ENCODE measurements at places on chromosomes 1 and 21.

- no peak for DNase-seq
Measured at GRCh38 chr1:175656416-175656815, 87.0 kb downstream of the TNR start.

DNA sequence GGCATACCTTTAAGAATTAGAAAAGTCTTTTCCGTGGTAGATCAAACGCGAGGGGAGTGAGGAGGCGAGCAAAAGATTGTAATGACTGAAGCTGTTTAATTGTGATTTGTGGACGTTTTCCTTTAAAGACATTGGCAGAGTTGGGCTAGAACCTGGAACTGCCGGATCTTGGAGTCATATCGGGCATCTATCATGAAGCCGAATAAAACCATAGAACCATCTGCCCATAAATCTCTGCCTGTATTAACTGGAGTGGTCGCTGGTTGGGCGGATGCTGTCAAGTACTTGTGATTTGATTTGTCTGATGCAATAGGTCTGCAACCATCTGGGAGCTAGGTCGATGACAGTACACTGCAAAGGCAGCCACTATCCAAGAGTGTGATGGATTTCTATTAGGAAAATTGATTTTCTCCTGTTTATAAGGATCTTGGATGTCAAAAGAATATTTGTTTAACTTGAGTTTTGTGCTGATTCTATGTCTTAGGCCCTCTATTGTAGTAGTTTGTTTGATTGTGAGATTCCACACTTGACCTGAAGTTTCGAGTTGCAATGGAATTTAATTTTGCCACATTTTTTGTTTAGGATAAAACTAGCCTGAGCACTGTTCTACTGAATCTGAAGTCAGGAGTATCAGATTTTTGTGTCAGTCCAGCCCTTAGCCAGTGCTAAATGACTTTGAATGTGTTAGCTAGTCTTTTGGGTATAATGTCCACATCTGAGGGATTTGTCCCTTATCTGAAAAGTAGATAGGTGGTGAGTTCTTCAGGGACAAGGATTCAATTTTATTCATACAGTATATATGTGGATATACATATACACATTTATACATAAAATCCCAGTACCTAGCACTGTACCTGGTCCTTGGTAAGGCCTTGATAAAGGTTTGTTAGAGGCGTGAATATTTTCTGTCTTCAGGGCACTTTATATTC lies 1.2 kb downstream of the SARS1 start:
- peak; percentile 42 for DNase-seq

GRCh38 chr1:168086438-168086837 lies 50.3 kb downstream of the GPR161 start:
- DNase-seq = no peak

- no peak for DNase-seq
Measured at GRCh38 chr1:170351366-170351946, 180.5 kb upstream of the GORAB start.

DNA sequence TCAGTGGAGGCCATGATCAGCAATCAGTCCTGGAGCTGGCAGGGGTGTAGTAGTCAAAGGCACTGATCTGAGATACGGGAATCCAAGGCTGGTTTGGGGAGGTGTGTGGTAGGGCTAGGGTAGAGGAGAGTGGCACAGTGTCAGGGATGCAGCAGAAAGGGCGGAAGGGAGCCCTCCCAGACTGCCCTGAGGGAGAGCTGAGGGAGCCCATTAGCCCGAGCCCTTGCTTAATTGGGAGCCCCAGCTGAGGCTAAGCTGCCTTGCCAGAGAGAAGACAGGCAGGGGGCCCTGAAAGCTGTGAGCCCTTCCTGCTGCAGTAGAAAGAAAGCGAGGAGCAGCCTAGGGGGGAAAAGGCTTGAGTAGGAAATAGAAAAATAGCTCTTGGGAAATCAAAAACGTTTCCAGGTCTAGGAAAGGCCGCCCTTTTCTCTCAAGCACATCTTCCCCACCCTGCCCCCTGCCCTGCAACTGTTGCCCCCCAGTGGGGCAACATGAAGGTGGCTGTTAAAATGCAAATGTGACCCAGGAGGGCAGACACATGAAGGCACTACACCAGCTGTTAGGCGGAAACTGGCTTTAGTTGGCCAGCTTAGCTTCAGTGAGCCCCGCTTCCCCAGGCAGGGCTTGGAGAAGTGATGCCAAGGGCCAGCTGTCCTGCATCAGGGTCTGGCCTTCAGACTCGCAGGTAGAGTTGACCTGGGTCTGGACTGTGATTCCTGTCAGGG lies 106.2 kb downstream of the UCK2 start:
- DNase-seq = no peak

DNA sequence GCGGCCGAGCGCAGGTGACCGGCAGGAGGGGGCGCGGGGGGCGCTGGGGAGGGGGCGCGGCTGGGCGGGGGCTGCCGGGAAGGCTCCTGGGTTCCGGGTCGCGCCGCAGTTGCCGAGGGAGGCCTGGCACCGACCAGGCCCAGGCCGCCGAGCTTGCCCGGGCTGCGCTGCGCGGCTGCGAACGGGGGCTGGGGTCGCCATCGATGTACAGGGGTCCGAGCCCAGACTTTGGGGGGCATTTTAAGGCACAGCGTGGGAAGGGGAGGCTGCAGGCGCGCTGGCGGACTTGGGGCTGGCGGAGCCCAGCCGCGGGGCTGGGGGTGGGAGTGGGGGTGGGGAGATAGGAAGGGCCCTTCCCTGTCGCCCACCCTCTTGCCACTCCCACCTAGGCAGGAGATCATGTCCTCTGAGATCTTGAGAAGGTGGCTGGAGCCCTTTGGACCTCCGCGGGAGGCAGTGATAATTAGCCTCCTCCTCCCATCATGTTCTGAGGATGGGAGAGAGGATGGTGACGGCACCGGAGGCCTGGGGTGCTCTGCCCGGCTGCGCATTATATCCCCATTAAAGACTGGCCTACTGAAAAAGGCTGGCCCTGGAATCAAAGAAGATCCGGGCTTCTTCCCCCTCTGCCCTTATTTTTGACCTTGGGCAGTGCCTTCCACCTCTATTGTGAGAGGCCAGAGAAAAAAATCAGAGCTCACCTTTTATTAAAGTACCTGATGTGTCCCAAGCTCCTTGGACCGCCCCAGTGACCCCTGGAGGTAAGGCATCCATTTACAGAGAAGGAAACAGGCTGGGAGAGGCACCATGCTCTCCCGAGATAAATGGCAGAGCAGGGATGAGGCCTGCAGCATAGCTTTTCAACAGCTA lies 497 bp downstream of the FBXO44 start:
- no peak for DNase-seq

GRCh38 chr21:15520811-15521643 lies 208.8 kb upstream of the USP25 start:
- DNase-seq = no peak

DNA sequence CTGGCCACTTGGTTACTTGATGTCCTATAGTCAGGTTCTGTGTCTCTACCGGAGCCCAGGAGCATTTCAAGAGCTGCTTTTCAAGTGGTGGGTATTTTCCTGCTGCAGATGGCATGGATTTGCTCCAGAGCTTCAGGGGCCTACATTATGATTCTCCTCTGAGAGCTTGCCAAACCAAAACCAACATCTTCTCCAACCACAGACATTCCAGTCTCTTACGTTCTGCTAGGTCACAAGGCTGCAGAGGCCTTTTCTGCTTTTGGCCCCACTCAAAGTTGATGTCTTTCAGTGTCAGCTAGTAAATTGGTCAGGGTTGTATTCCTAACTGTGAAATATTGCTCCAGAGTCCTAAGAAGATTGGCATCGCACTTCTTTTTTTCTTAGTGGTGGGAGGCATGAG lies 14.7 kb upstream of the AQP10 start:
- DNase-seq = no peak

GRCh38 chr1:4004635-4005430 lies 104.8 kb upstream of the C1orf174 start:
- DNase-seq = no peak

DNA sequence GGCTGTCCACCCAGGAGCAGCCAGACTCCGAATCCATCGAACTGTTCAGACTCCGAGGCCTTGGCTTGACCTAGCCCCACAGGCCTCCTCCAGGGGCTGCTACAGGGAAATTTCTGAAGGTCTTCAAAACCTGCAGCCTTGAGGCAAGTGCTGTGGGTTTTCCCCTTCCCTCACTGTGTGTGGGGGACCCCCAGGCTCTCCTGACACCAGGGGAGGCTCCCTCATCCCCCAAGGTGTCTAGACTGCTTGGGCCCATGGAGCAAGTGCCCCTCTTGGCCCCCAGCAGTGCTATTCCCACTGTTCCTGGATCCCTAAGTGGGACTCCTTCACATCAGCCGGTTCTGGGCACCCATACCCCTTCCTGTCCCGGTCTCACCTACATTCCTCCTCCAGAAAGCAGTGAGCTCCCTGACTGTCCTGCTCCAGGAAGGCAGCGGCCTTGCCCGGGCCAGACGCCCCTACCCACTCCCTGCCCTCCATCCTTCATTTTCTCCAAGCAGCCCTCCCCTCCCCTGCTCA lies 814 bp downstream of the PAQR7 start:
- DNase-seq = no peak

- peak; percentile 77 for DNase-seq
Measured at GRCh38 chr1:98388441-98388840, 273.1 kb upstream of the SNX7 start.

DNA sequence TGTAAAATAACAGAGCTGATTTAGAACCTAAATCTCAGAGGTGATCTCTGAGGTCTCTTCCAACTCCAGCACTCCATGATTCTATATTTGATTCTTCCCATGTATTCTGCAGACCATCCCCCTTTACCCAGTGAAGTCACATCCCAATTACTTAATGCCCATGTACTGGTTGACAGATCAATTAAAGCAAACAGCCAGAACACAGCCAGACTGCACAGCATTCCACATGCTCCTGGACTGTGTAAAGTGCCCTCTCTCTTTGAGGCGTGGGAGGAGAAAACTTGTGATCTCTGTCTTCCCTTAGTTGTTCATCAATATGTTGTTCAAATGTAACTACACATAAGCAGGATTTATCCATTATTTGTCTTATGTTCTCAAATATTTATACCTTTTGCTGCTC lies 18.1 kb downstream of the NOS1AP start:
- DNase-seq = no peak

DNA sequence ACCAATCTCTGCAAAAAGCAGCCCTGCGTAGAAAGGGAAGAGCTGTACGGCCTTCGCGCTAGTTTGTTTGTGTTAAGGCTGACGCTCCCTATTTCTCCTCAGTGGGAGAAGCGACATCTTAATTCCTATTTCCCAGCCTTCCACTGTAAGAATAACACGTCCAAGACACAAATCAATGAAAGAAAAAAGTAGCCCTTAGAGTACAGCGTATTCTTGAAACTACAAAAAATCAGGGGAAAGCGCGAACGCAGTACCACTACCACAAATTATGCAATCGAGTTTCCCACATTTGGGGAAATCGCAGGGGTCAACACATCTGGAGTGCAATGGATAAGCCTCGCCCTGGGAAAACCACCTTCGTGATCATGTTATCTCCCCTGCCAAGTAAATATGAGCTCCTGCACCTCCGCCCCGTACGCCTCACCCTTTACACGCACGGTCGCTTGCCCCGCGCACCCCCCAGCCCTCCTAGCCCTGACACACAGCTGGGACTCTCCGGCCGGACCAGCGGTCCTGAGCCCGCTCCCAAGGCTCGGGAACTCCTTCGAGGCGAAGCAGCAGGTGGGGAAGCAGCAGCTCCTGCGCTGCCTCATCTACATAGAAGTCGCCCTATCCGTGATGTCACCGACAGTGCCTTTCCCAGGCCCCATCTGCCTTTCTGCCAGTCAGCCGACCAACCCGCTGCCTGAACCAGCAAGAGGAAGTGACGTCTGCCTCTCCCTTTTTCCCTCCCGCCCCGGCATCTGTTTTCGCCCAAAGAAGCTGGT lies 94.7 kb downstream of the PPIAL4G start:
- peak; percentile 77 for DNase-seq

DNA sequence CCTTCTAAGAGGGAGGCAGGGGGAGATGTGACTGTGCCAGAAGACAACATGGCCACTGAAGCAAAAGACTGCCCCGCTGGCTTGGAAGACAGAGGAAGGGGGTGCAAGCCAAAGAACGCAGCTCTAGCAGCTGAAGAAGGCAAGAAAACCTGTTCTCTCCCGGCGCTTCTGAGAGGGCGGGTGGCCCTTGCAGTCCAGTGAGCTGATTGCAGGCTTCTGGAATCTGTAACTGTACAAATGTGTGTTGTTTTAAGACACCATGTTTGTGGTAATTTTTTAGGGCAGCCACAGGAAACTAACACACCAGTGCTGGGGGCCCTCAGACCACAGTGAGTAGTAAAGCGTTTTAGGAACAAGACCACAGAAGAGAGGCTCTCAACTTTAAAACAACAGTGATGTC lies 47.0 kb downstream of the CD46 start:
- no peak for DNase-seq

DNA sequence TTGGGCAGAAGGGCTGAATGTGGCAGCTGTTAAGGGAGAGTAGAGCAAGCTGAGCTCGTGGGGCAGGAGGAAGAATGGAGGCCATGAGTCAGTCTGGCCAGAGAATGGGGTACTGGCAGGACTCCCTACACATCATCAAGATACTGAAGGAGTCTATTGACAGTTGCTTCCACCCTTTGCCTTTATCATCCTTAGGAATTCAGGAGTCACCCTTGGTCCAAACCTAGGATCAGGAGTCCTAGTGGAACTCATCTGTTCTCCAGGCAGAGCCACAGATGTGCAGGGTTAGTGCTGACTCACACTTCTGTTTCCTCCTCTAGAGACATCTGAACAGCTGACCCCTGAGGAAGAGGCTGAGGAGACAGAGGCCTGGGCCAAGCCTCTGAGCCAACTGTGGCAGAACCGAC lies 18.7 kb upstream of the ST3GAL3 start:
- peak; percentile 73 for DNase-seq

- DNase-seq = peak; percentile 15
Measured at GRCh38 chr1:162357681-162358266, 18.9 kb downstream of the SPATA46 start.

- no peak for DNase-seq
Measured at GRCh38 chr1:82700476-82700875, 899.7 kb downstream of the ADGRL2 start.

DNA sequence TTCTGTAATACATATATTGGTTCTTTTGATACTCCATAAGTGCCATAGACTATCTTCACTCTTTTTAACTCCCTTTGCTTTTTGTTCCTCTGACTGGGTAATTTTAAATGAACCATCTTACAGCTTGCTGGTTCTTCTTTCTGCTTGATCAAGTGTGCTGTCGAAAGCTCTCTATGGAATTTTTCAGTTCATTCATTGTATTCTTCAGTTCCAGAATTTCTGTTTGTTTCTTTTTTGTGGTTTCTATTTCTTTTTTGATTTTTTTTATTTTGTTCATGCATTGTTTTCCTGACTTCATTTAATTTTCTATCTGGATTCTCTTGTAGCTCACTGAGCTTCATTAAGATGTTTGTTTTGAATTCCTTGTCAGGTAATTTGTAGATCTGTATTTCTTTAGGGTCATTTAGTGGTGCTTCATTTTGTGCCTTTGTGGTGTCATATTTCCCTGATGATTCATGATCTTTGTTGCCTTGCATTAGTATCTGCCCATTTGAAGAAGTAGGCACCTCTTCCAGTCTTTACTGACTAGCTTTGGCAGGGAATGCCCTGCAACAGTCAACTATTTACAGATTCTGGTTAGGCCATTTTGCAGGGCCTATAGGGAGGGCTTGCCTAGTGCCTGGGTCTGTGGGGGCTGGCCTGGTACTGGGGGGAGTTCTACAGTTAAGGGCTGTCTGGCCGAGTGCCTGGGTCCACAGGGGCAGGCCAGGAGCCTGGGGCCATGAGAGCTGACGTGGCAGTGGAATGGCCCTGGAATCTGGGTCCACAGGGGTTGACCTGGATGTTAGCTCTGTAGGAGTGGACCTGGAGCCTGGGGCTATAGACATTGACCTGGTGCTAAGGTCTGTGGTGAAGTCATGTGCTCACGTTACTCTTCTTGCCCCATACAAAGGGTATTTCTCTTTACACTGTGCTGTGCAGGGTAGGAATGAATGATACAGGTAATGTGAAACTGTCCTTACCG lies 89.7 kb downstream of the MAGI3 start:
- DNase-seq = no peak
